Fibroblast of the conjunctiva (primary cell): ENCODE measurements at places on chromosomes 1 and 21.

DNA sequence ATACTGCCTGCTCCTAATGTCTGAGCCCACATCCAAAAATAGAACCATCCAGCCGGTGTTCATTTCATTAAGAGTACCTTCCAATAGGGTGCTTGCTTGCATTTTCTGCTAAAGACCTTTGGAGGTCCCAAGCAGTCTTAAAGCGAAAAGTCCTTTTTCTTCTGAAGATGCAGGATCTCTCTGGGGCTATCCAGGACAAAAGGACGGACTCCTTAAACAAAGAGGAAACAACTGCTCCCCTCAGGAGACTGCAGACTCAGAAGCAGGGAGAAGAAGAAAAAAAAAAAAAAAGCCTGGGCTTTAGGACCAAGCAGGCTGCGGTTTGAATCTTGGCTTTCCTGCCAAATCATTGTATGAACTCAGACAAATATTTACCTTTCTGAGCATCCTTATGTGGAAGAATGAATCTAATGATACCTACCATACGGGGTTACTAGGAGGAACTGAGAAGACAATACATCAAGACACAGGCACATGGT lies 204.0 kb downstream of the PLPP3 start:
- no peak for DNase-seq

- DNase-seq, result no peak
These were observed 771 bp downstream of the EIF4G3 start for GRCh38 chr1:21175670-21176581.

GRCh38 chr1:197911857-197912696 lies 5.1 kb upstream of the LHX9 start:
- no peak for DNase-seq

DNA sequence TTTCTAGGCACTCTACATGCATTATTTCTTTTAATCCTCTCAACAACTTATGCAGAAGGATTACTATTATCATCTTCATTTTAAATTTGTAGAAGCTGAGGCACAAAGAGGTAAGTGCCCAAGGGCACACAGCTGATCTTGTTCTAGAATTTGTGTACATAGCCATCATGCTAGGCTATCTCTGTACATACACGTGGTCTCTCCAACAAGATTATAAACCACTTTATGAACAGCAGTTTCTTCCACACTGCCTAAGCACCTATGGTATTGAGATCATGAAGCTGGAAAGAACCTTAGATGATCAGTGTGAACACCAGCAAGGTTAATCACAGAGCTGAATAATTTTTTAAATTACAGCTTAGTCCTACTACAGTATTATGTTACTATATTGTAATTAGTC lies 28.9 kb downstream of the UCHL5 start:
- DNase-seq, result no peak

DNA sequence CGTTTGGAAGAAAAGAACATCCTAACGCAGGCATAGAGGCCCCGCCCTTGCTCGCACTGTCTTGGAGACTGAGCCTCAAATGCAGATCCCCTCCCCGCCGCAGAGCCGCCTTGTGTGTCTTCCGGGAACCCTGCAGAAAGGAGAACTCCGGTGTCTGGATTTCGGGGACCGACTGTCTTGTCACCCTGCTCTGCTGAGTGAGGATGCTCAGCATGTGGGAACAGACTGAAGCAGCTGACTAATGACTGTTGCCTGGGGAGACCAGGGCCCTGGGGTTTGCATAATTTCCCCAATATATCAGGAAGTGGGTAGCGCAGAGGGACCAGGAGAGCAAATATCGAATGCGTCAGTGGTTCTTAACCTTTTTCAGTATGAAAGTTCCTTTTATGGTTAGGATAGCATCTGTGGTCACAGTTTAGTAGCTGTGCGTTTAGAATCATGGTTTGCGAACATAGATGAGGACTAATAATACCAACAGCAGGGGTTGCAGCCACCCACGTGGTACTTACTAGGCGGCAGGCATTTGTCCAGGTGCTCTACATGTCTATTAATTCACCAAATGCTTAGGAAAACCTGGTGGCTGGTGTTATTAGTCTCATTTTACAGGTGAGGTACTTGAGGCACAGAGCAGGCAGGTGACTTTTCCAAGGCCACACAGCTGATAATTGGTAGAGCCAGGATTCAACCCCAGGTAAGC lies 14.3 kb downstream of the GPR137B start:
- DNase-seq, result no peak

- DNase-seq, result no peak
These were observed 43.5 kb downstream of the PRKAA2 start for GRCh38 chr1:56688522-56689026.

DNA sequence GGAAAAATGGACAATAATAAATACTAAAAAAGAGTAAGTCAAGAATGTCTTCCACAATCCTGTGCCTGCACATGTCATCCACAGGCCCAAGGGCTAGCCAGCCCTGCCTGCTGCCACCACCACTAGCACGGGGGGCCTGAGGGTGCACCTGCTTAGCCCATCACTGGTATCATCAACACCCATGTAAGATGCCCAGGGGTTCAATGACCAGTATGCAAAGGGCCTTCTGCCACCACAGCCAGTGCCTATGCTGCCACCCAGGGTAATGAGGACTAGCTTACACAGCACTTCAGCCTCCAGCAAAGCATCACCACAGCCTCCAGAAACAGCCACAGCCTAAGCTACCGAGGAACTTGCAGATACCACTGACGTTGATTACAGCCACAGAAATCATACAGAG lies 46.3 kb downstream of the POFUT2 start:
- DNase-seq, result no peak
